ENCODE measurements at places on chromosomes 4 and X.

DNA sequence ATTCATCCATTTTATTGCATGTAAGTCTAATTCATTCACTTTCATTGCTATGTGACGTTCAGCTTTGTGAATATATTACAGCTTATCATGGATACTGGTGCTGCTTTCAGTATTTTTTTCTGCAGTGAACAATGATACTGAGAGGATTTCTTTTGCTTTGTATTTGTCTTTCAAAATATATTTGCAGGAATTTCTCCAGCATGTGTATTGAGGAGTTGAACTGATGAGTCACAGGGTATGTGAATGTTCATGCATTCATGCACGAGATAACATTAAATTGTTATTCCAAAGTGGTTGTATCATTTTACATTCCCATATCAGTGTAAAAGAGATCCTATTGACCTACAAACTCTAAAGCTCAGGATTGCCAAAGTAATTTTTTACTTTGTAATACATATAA lies 283.8 kb upstream of the ARSJ start:
- DNase-seq, result no peak

GRCh38 chr4:38872620-38873019 lies 5.0 kb downstream of the FAM114A1 start:
- DNase-seq, result no peak

DNA sequence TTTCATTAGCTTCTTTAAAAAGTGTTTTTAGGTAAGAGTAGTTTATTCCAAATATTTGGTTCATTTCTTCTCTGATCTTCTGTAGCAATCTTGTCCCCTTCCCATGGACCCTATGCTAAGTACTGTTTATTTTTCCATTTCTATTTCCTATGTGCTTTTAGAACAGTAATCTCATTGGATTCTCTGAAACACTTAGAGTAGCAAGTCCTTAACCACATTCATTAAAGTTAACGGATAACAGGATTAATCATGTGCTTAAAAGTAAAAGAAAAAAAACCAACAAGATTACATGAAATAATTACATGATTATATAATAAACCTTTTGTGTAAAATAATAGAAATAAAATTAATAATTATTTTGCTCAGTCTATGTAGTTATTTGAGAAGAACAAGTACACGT lies 929.7 kb downstream of the C4orf33 start:
- no peak for DNase-seq

GRCh38 chrX:124476562-124476961 lies 130.2 kb downstream of the SH2D1A start:
- no peak for DNase-seq

DNA sequence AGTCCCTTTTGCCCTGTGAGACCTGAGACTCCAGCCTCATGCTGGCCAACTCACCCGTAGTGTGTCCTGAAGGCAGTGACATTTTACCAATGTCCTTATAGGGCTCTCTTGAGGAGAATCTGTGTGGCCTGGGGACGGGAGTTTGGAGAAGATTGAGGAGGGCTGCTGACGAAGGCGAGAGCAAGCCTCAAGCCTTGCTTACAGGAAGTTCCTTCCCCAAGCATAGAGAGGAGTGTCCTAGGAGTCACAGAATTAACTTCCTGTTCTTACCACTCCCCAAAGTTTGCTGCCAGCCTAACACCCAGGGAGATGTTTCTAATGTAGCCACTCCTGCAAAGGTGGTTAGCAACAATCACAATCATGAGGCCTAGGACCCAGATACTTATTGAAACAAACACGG lies at the start of gene NXF3:
Gene NXF3 (minus strand): TSS at position 202 of the 400 bp plus-strand sequence. CDS start 120 bp downstream, at position 82.
- DNase-seq, result no peak

GRCh38 chr4:108774809-108775530 lies 12.1 kb upstream of the ETNPPL start:
- DNase-seq, result no peak

- no peak for DNase-seq
Measured at GRCh38 chrX:2262668-2263055, 238.1 kb downstream of the DHRSX start.

DNA sequence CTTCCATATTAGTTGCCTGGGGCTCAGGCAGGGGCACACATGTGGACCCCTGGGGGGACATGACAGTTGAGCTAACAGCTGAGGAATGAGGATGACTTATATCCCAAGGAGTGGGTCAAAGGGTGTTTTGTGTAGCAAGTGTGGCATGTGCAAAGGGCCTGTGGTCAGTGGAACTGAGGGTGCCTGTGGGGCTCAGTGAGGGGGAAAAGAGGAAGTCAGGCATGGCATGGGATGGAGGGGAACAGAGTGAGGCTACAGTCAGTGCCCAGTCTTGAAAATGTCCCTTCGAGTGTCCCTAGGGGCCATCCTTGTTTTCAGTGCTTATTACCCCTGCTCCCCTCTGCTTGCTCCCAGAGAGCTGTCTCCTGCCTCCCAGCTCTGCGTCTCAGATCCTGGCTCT lies 64.3 kb upstream of the CD99 start:
- DNase-seq, result no peak

DNA sequence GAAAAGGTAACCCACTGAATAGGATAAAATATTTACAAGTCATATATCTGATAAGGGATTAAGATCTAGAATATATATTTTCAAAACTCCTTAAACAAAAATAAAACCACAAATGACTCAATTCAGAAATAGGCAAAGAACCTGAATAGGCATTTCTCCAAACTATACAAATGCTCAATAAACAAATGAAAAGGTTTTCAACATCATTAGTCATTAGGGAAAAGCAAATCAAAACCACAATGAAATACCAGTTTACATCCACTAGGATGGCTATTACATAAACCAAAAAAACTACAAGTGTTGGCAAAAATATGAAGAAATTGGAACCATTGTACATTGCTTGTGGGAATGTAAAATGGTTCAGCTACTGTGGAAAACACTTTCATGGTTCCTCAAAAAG lies 167.0 kb upstream of the GALNT7 start:
- DNase-seq, result no peak

- DNase-seq, result no peak
Measured at GRCh38 chr4:106628586-106629267, 260.1 kb upstream of the GIMD1 start.

- DNase-seq, result no peak
Measured at GRCh38 chrX:100417681-100418080, 7.6 kb upstream of the PCDH19 start.

- DNase-seq, result no peak
Measured at GRCh38 chr4:150133605-150134004, 55.4 kb downstream of the DCLK2 start.

GRCh38 chrX:84907324-84907968 lies 96.2 kb upstream of the APOOL start:
- peak; percentile 5 for DNase-seq

DNA sequence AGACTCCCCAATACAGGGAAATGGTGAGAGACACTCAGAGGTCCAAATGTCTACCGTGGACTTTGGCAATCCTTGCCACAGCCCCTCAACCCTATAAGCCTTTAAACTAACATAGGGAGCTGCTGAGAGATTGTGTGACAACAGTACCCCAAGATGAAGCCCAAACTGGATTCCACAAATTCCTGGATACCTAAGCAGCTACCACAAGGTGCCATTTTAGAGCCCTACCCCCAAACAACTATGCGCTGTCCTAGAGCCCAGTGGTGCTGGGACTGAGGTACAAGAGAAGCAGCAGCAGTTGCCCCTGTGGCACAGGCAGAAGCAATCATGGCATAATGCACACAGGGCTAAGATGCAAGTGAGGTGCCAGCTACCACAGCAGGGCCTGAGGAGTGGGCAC lies 2.7 kb upstream of the TMPRSS11F start:
- no peak for DNase-seq

DNA sequence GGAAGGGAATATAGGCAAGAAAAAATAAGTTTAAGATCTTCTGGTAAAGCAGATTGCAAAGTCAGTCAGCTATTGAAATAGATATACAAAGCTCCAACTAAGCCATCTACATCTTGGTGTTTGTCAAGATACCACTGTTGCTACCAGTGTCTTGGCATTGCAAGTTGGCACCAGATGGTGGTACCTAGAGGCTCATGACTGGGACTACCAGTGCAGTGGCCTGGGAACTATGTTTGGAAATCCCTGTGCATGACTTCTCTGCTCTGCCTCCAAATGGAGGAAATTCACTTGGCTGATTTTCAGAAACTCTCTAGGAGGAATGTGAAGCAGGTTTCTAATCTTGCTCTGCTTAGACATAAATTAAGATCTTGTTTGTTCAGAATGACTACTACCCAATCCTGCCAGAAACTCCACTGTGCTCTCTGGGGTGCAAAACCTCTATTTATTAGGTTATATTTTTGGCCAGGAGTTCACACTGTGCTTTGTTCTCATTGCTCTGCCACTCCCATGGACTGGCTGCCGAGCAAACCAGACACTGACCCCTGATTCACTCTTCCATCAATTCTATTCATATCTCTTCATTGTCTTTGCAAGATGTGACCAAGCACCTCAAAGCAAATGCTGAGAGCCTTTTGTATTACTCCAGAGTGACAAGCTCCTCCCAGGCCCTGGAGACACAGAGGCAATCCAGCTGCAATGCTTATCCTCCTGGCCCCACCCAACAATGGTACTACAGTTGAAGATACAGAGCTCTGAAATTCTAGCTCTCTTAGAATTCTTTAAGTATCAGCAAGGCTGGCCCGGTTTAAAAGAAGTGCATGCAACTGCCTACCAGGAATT lies 272.3 kb upstream of the FGF16 start:
- no peak for DNase-seq

DNA sequence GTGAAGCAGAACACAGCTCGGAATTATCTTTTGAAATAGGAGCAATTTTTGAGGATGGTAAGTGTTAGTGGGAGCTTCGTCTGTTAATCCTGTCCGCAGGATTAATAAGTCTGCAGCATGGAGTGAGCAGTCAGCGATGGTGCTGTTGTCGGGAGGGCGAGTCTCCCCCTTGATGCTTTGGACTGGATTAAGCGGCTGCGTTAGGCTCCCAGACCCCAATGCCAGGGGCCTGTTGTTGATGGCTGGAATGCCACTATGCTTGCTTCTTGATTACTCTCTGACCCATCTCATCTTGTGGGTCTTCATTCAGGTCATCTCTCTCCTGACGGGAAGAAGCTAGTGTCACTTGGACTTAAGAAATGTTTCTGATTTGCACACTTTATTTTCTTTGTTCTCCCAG lies 332.6 kb downstream of the ARHGAP10 start:
- DNase-seq, result no peak

DNA sequence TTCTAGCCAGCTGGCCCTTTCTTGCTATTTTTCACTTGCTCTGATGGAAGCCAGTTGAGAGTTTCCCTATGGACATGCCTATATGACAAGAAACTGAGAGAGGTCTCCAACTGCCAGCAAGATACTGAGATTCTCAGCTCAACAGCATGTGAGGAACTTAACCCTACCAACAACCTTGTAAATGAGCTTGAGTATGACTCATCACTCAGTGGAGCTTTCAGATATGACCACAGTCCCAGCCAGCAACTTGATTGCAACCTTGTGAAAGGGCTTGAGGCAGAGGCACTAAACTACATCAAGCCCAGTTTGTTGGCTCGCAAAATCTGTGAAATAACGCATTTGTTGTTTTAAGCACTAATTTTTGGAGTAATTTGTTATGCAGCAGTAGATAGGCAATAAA lies 175.8 kb downstream of the COMMD8 start:
- DNase-seq, result no peak

GRCh38 chrX:19225909-19226308 lies 103.6 kb upstream of the ADGRG2 start:
- peak; percentile 1 for DNase-seq

DNA sequence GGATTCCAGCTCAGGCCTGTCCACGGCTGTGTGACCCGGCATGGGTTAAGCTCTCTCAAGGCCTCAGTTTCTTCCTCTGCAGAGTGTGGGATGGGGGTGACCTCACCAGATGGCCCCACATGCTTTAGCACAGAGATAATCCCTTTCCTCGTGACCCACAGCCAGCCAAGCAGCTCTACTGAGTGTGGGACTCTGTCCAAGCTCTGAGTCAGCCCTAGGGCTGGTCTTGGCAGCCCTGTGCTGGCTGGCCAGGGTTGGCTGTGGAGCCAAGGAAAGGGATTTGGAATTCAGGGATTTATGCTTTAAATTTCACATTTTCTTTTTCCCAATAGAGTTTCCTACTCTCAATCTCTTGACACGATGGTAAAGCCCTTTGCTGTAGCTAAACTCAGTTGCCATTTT lies 19.7 kb upstream of the SPON2 start:
- no peak for DNase-seq

DNA sequence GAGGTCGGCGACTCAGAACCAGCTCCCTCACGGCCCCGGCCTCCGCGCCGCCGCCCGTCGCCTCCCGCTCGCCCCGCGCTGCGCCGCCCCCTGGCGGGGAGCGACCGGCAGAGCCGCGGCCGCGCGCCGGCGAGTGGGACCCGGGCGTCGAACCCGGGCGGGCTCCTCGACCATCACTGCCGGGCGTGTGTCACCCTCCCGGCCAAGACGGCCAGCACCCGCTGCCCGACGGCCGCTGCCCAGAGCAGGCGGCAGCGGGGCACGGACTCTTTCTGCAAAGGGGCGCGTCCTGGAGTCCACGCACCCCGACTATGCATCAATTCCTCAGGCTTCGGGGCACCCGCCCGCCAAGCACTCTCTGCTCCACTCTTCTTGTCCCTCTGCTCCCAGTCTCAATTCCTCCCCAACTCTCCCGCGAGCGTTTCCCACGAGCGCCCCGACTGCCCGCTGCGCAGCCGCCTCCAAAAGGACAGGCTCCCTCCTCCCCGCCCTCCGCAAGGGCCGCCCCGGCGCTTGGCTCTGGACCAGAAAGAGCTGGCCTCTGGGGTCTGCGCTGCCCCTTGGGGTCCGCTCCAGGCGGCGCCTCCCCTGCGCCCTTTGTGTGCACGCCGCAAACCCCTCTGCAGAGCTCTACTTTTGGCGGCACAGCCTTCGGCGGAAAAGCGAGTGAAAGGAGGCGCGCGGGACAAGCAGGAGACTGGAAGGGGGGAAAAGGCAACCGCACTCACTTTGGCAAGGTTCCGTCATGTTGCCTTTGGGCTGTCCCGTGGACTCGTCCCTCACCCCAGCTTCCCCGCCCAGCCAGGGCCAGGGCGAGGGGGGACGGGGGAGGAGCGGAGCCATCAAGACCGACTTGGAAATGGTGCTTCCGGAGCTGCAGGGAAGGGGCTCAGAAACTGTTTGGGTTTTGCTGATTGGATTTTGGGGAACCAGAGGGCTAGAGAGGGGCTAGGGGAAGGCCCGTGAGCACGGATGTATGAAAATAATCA lies 1.0 kb downstream of the PDE5A start:
- peak; percentile 60 for DNase-seq

DNA sequence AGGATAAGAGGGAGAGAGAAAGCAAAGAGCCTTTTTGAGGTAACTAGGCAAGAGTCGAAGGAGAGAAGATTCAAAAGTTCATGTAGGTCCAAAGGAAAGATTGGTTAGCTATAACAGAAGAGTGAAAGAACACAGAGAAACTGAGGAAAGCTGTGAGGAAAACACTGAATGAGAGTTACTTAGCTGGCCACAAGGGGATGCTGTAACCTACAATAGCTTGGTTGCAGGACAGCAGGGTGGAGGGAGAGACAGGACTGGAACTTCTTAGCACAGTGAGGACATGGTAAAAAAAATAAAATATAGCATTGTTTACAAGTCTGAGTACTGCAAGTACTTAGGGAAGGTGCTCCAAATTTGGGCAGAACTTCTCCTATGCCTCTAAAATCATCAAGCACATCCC lies 48.3 kb downstream of the RAI2 start:
- peak; percentile 10 for DNase-seq

DNA sequence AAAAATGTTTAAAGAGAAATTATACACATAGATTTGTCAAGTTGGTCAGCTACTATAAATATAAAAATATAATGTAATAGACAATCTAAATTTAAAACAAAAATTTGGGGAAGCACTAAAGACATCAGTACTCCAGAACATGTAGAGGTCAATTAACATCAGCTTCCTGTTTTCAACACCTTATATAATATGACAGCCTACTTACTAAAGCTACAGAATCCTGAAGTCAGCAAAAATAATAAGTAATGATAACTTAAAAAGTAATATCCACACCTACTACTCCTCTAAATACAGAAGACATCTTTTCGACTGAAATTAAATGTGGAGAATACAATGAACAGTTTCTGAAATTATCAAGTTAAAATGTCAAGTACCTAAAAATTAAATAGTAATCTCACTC lies 118.6 kb downstream of the LRBA start:
- DNase-seq, result no peak
